ENCODE measurements at places on chromosomes 13 and 19. TPM values are rescaled to one million over a fixed set of nuclear protein-coding genes. Genes with fewer than 3 reads are reported as not detected.

The LINGO3 gene
- total RNA-seq: not detected

GRCh38 chr13:25213715-25214114 is 41.6 kb upstream of the AMER2 start:
- no peak overlapping the region for H3K27ac ChIP-seq
- H3K27me3 ChIP-seq: no peaks in the 10 kb centered on the region
- no peak overlapping the region for H3K4me3 ChIP-seq
- no peaks in the 10 kb centered on the region for H3K36me3 ChIP-seq
- H3K4me1 ChIP-seq: no peaks in the 10 kb centered on the region
- no peak for DNase-seq

GRCh38 chr13:25973576-25973975 is 78.2 kb downstream of the SHISA2 start:
- H3K4me3 ChIP-seq: no peak overlapping the region
- no peak overlapping the region for H3K27ac ChIP-seq
- H3K4me1 ChIP-seq: no peaks in the 10 kb centered on the region
- no peaks in the 10 kb centered on the region for H3K27me3 ChIP-seq
- no peaks in the 10 kb centered on the region for H3K36me3 ChIP-seq
- peak; percentile 74 for DNase-seq

The CEACAM6 gene
- 0.69 TPM for total RNA-seq

DNA sequence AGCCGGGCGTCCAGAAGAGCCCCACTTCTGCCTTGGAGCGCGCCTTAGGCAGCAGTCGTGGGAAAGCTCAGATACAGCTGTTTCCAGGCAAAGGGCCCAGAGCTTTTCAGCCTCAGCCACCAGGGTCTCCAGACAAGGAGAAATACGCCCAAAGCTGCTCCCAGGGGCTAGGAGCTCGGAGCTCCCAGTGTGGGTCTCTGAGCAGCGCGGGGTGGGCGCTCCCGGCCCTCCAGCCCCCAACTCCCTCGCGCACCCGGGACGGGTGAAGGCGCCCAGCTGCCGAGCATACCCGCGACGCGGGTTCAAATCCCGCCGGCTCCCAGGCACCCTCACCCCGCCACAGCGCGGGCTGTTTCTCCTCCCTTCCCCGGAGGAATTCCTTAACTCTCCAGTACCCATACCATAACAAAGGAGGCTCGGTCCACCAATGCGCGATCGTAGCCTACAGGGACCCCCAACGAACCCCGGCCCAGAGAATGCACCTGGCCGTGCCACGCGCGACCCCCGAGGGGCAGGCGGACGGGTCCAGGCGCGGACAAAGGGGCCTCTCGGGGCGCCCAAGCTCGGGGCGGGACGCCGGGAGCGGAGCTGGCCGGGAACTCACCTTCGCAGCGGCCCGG is 507 bp downstream of the COL4A1 start:
- H3K4me1 ChIP-seq: peaks cover 63% of the 10 kb centered on the region
- H3K4me3 ChIP-seq: peak overlapping the region; percentile 95

The GSX1 gene
- total RNA-seq: not detected

The IL17D gene
- total RNA-seq: 6.3 TPM

The PSG1 gene
- total RNA-seq: 0.29 TPM

The KASH5 gene
- not detected for total RNA-seq

The ELAVL1 gene
- total RNA-seq: 40.6 TPM

The CGB8 gene
- not detected for total RNA-seq

The ATP4A gene
- not detected for total RNA-seq

GRCh38 chr19:1223018-1223855 is 14.6 kb downstream of the CBARP start:
- H3K27me3 ChIP-seq: no peaks in the 10 kb centered on the region
- no peak for DNase-seq
- H3K4me3 ChIP-seq: no peak overlapping the region
- peaks cover 35% of the 10 kb centered on the region for H3K4me1 ChIP-seq
- H3K27ac ChIP-seq: no peak overlapping the region
- peaks cover 86% of the 10 kb centered on the region for H3K36me3 ChIP-seq

- peaks cover 20% of the 10 kb centered on the region for H3K4me1 ChIP-seq
- no peak for DNase-seq
- no peak overlapping the region for H3K4me3 ChIP-seq
- peak overlapping the region; percentile 47 for H3K27ac ChIP-seq
Observed at GRCh38 chr13:106507560-106508274, 27.7 kb downstream of the EFNB2 start.

DNA sequence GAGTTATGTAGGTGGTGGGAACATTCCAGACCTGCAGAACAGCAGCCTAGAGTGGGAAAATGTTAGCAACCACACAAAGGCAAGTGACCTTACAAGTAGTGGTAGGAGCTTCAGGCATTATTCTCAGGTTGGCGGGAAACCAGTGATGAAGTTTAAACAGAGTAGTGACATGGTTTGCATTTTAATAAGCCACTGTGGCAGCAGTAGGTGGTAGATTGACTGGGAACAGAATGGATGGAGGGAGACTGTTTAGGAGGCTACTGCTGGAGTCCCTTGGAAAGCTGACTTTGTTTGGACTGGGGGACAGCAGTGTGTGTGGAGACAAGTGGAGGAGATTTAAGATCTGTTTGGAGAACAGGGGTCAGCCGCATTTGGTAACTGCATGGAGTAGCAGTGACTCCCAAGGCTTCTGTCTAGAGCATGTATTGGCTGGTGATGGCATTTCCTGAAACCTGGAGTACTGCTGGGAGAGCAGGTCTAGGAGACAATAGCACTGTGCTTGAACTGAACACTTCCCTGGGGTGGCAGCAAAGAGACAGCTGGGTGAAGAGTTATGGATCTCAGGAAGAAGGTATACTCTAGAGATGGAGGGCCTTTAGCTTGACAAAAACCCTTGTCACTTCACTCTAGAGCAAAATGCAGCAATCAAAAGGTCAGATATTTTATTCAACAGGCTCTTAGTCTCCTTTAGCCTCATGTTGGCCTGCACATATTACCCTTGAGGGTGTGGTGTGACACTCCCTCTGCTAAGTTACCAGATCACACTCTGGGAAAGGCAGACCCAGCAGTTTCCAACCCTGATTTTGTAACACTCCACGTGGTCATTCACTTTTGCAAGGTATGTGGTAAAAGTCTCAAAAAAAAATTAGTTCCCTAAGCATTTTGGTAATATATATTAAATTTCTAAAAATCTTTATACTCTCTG is 70.3 kb downstream of the DHRS12 start:
- no peak overlapping the region for H3K4me3 ChIP-seq
- peaks cover 29% of the 10 kb centered on the region for H3K4me1 ChIP-seq
- no peak overlapping the region for H3K27ac ChIP-seq
- H3K27me3 ChIP-seq: no peaks in the 10 kb centered on the region

DNA sequence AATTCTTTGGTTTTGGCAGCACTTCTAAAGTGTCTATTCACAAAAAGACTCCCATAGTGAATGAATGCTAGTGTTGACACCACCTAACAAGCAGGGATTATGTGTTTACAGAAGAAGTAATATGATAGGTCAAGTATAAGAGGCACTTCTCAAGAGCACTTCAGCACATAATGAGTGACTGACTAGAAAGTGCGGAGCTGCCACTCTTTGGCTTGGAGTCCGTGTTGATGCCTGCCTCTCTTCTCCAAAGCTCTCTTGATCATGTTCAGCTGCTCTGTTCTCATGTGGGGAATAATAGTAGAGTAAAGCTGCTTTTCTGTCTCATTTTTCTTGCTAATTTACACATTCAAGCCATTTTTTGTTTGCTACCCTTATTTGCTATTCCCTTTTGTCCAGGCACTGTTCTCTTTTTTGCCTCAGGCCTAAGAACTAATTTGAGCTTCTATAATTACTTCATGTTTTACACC is 22.7 kb upstream of the MAB21L1 start:
- H3K36me3 ChIP-seq: no peaks in the 10 kb centered on the region
- DNase-seq: no peak
- no peaks in the 10 kb centered on the region for H3K4me1 ChIP-seq
- no peaks in the 10 kb centered on the region for H3K27me3 ChIP-seq

The PSG3 gene
- total RNA-seq: not detected

GRCh38 chr13:44396701-44397580 is 23.3 kb downstream of the SERP2 start:
- H3K27ac ChIP-seq: peak overlapping the region; percentile 60
- no peak for DNase-seq
- no peaks in the 10 kb centered on the region for H3K36me3 ChIP-seq
- peaks cover 18% of the 10 kb centered on the region for H3K4me1 ChIP-seq
- no peaks in the 10 kb centered on the region for H3K27me3 ChIP-seq

GRCh38 chr19:19871932-19872331 is 6.2 kb downstream of the ZNF253 start:
- H3K36me3 ChIP-seq: peaks cover 5% of the 10 kb centered on the region
- no peak overlapping the region for H3K27ac ChIP-seq
- no peaks in the 10 kb centered on the region for H3K27me3 ChIP-seq
- DNase-seq: no peak
- H3K4me3 ChIP-seq: no peak overlapping the region

DNA sequence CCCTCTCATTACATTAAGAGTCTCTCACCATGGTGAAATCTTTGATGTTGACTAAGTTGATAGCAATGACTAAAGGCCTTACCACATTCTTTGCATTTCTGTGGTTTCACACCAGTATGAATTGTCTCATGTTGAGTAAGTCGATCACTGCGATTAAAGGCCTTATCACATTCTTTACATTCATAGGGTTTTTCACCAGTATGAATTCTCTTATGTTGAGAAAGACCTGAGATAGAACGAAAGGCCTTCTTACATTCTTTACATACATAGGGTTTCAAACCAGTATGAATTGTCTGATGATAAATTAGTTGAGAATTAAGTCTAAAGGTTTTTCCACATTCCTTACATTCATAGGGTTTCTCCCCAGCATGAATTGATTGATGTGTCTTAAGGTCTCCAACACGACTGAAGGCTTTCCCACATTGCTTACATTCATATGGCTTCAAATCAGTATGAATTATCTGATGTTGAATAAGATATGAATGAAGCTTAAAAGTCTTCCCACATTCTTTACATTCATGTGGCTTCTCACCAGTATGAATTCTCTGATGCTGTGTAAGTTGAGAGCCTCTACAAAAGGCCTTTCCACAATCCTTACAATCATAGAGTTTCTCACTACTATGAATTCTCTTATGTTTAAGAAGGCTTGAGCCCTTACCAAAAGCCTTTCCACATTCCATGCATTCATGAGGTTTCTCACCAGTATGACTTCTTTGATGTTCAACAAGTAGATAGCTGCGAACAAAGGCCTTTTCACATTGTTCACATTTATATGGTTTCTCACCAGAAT is 45.6 kb downstream of the ZNF283 start:
- H3K4me1 ChIP-seq: no peaks in the 10 kb centered on the region
- DNase-seq: no peak
- no peaks in the 10 kb centered on the region for H3K27me3 ChIP-seq
- no peak overlapping the region for H3K27ac ChIP-seq

The ZNF541 gene
- not detected for total RNA-seq

The MUC16 gene
- total RNA-seq: not detected

- DNase-seq: peak; percentile 37
- H3K27ac ChIP-seq: no peak overlapping the region
- no peaks in the 10 kb centered on the region for H3K4me1 ChIP-seq
- no peak overlapping the region for H3K4me3 ChIP-seq
- no peaks in the 10 kb centered on the region for H3K27me3 ChIP-seq
Observed at GRCh38 chr19:35362261-35363000, 4.2 kb downstream of the FFAR3 start.

DNA sequence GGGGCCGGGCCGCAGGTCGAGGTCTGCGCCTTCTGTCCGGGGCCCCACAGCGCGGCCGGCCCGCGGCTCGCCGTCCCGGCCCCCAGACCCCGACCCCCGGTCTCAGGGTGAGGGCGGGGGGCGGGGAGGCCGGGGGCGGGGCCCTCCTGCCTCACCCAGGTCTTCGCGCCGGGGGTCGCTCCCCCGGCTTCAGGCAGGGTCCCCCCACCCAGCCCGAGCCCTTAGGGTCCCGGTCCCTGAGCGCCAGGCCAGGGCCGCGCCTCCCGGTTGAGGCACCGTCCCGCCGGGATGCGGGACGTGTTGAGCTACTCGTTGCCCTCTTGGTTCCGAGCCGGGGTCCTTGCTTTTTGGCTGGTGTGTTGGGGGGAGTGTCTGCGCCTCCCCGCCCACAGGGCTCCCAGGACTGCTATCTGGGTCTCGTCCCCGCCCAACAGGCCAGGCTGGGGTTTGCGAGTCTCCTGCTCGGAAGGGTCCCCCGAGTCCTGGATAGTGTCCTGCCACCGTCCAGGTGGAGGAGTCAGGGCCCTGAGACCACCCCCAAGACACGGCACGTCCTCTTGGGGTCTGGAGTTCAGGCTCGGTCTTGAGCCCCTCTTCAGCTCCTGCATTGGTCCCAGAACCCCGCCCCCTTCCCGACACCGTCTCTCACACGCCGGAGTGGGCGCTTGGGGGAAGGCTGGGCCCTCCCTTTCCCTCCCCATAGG is 452 bp downstream of the PIAS4 start:
- peaks cover 51% of the 10 kb centered on the region for H3K4me1 ChIP-seq
- H3K4me3 ChIP-seq: peak overlapping the region; percentile 100
- peak overlapping the region; percentile 90 for H3K27ac ChIP-seq
- H3K27me3 ChIP-seq: no peaks in the 10 kb centered on the region
- H3K36me3 ChIP-seq: peaks cover 2% of the 10 kb centered on the region
- DNase-seq: no peak

GRCh38 chr13:87052731-87053130 is 618.4 kb upstream of the SLITRK5 start:
- H3K27me3 ChIP-seq: no peaks in the 10 kb centered on the region
- H3K4me1 ChIP-seq: no peaks in the 10 kb centered on the region
- no peaks in the 10 kb centered on the region for H3K36me3 ChIP-seq
- no peak overlapping the region for H3K27ac ChIP-seq

- H3K27me3 ChIP-seq: no peaks in the 10 kb centered on the region
- H3K27ac ChIP-seq: no peak overlapping the region
- DNase-seq: no peak
- H3K36me3 ChIP-seq: no peaks in the 10 kb centered on the region
Observed at GRCh38 chr13:51342706-51343105, 3.2 kb downstream of the SERPINE3 start.

The KCNN1 gene
- total RNA-seq: not detected

- no peaks in the 10 kb centered on the region for H3K4me1 ChIP-seq
- DNase-seq: no peak
- H3K36me3 ChIP-seq: no peaks in the 10 kb centered on the region
Observed at GRCh38 chr13:94660695-94661326, 51.5 kb downstream of the SOX21 start.

The FCGBP gene
- total RNA-seq: 3.8 TPM

The GPR108 gene
- 38.2 TPM for total RNA-seq

The ZNF835 gene
- 8.4 TPM for total RNA-seq

The COL4A1 gene
- 578 TPM for total RNA-seq

GRCh38 chr13:108104736-108105135 is 110.6 kb downstream of the LIG4 start:
- H3K27ac ChIP-seq: no peak overlapping the region
- no peak for DNase-seq
- H3K4me1 ChIP-seq: no peaks in the 10 kb centered on the region
- no peaks in the 10 kb centered on the region for H3K36me3 ChIP-seq

GRCh38 chr19:40314656-40315055 is 29.5 kb upstream of the AKT2 start:
- H3K27me3 ChIP-seq: no peaks in the 10 kb centered on the region
- no peaks in the 10 kb centered on the region for H3K36me3 ChIP-seq
- no peak for DNase-seq
- no peak overlapping the region for H3K4me3 ChIP-seq
- no peaks in the 10 kb centered on the region for H3K4me1 ChIP-seq
- H3K27ac ChIP-seq: no peak overlapping the region

The SMIM44 gene
- total RNA-seq: not detected
